ENCODE measurements at places on chromosomes 5 and 9. TPM values are rescaled to one million over a fixed set of nuclear protein-coding genes. Genes with fewer than 3 reads are reported as not detected.

The NFIB gene
- 3.7 TPM for total RNA-seq

The TMEM174 gene
- total RNA-seq = not detected

DNA sequence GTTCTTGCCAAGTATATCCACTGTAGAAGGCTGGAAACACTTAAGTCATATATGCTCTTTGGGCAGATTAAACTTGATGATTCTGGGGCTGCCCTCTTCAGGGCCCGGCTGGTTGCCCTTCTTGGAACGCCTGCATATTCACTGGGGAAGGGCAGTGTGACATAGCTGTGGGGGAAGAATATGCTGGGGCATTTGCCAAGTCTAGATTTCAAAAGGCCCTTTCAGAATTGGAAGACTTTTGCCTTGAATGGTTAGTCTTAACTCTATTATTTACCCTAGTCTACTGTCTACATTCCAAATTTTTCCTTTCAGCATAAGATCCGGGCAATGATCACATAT lies 161.2 kb upstream of the PITX1 start:
- no peak for DNase-seq

DNA sequence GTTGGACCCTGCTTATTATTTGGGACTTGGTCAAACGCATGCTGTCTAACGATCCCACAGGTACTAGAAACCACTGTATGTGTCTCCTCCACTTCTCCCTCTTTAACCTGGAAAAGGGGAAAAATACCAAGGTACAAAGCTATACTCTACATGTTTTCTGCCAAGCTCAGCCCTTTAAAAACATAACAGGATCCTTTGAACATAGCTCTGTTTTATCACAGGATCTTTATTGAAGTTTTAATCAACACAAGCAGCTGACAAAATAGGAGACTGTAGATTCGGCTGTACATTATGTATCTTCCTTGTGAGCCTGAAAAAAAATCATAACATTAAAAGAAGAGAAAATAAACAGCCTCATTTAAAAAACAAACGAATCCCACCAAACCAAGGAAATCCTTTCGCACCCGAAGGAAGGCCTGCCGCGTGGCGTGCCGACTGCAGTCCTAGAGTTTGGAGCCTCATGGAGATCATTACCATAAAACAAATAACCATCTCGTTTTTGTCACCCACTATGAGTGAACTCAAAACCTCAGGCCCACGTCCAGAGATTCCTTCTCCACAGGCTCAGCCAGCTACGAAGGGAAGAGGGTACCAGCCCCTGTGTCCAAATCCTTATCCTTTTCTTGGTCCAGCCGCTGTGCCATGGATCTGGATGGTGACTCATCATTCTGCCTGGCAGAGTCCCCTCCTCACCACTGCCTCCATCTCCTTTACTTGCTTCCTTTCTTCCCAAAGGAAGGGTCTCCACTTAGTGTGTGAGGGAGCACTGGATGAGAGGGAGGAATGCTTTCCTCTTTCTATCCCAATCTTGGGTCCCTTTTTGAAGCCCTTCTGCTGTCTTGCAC lies 651.1 kb downstream of the CCDC171 start:
- DNase-seq = no peak

- DNase-seq = no peak
These were observed 64.2 kb upstream of the SMIM23 start for GRCh38 chr5:171721464-171721863.
